ENCODE measurements at places on chromosomes 3 and 15.

GRCh38 chr3:86168512-86168911 lies 822.4 kb downstream of the VGLL3 start:
- no peak for DNase-seq

DNA sequence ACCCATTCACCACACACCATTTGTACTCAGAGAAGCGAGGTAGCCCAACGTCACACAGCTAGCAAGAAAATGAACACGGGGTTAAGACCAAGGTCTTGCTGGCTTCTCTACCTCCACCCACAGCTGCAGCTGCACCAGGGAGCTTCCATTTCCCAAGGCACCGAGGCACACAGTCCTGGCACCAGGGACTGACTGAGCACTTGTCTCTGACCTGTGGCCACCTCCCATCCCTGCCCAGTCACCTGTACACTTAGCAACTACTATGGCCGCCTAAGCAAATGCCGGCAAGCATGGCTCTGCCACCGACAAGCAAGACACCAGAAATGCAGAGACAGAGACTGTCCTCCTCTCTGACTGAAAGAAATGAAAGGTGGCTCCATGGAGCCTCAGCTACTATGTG lies 15.3 kb downstream of the ZXDC start:
- no peak for DNase-seq

DNA sequence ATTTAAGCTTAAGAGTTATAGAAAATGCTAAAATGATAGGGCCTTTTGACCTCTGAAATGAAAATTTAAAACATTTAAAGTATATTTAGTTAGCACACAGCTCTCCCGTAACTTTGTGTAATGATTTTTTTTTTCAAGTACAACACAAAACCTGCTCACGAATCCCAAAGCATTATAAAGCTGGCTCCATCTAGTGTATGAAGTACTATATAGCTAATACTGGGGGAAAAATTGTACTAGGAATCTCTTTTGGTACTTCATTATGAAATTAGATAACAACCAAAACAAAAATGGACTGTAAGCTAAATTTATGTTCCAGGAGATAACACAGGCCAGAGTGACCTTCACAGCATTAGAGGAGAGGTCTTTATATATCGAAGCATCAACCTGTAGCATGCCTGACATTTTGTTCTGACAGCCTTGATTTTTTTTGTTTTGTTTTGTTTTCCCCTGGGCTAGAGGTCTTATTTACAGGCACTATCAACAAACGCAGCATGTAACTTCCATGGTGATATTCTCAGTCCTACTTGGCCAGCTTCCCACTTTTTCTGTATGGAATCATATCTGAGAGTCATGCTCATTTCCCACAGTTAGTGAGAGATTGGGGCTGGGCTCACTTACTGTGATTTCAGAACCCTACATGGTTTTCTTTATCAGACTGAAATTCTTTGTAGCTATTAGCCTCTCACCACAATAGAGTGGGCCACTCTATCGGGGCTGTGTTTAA lies 116.3 kb downstream of the MITF start:
- DNase-seq, result no peak

DNA sequence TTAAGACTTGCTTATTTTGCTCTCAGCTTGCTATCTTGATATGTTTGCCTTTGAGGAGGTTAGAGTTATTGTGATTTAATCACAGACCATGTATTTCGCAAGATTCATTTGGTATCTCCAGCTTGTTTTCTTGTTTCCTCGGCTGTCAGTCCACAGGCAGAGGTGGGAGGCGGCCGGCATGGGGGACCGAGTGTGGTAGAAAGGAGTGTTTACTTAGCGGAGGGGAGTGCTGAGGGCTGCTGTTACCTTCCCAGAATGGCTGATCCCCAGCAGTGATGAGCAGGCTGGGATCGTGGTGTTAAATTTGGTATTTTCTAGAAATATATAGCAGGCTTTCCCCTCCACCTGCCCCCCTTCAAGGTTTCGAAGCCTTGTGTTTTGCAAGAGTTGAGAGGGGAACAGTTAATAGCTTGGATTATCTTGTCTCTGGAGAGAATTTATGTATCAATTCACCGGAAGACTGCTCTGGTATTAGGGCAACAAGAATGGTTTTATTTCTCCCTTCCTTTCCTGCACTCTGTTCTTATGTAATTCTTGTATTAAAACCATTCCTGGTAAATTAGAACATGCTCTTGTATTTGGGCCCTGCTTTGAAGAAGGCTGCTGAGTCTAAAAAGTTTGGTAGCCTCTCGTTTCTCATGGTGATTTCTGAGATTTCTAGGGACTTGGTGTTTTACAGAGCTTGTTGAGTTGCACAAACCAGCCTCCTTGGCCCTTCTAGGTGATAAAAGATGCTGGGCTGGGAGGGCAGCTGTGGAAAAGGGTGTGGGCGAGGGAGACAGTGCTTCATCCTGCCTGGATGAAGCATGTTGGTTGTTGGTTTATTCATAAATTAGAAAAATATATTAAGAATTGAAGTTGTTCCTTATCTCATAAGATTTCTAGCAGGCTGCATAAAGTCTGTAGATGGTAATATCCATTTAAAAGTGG lies 151.4 kb downstream of the IGF1R start:
- no peak for DNase-seq

DNA sequence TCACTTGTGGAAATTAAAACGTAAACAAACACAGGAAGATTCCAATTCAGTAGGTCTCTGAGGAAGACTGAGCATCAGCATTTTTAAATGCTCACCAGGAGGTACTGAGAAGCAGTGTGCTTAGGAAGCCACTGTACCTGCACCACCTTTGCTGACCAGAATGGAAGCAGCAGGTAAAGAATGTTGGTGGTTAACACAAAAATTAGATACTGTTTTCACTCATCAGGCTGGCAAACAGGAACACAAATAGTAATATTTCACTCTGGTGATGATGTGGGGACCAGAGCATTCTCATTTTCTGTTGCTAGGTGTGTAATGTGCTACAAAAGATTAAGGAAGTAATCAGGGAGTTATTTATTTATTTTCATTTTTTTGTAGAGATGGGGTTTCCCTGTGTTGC lies 29.9 kb upstream of the GHSR start:
- DNase-seq, result no peak

DNA sequence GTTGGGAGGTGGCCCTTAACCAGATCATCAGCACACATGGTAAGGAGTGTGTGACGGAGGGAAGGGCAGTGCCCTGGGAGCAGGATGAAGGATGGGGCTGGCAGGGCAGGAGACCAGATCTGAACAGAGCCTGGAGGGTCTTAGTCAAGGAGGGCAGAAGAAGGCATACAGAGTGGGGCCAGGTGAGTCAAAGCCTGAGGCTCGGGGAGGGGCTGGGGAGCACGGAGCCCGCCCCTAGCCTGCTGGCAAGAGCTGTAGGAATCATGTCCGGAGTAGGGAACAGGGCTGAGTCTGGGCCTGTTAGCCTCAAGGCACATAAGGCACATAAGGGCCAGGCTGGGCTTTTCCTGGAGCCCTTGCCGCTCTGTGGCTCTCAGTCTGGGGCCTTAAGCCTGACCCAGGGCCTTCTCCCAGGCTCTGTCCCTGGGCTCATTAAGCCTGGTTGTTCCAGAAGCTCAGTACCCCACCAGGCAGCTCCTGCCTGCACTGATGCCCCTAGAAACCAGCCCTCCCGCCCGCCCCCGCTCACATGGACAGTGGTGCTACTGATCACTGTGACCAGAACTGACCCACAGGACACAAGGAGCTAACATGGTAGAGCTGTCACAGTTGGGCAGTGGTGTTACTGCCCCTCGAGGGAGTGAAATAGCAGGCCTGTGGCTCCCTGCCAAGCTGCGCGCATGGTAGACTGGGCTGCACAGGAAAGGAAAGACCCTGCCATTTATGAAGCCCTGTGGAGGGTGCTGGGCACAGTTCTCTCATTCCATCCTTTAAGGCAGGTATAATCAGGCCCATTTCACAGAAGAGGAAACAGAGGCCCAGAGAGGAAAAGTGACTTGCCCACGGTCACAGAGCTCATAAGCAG lies 14.6 kb downstream of the ISG20 start:
- no peak for DNase-seq

DNA sequence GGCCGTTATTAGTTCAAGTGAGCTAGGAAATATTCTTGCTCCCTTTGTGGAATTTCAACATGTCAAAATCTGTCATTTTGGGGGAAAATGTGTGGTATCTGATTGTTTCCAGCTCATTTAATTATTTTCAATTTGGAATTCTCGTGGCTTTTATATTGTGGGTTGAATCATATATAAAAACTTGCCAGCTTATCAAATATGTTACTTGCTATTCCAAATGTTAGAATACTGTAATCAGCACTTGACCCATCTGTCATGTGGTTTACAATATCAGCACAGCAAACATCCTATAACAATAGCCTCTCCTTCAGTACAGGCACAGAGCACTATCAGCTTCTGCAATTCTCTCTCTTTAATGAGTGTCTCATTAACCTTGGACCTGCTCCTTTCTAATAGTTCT lies 130.2 kb upstream of the FEZF2 start:
- DNase-seq, result no peak

Measured in naive thymus-derived CD8-positive, alpha-beta T cell (primary cell).